Progenitor cell of endocrine pancreas (in vitro differentiated cells): ENCODE measurements at places on chromosomes 5 and 9. TPM values are rescaled to one million over a fixed set of nuclear protein-coding genes. Genes with fewer than 3 reads are reported as not detected.

Gene B4GALT1
- 49.9 and 53.1 TPM in 2 replicates for total RNA-seq

Gene CCL21
- total RNA-seq: not detected in 2 replicates

Gene EQTN
- total RNA-seq: 1.1 and 1.4 TPM in 2 replicates

Gene CYLC2
- total RNA-seq: not detected in 2 replicates

Gene PCDHA1
- total RNA-seq: not detected in 2 replicates

Gene ARID3C
- 8.5 and 12.0 TPM in 2 replicates for total RNA-seq

Gene PKD2L2
- total RNA-seq: not detected in 2 replicates

Gene SPINK4
- 0.91 TPM in 1 of 2 replicates, not detected in the other for total RNA-seq

Gene WDR31
- 5.1 and 5.7 TPM in 2 replicates for total RNA-seq

- H3K36me3 ChIP-seq: no peaks in the 10 kb centered on the region
- no peak overlapping the region for H3K27ac ChIP-seq
- no peaks in the 10 kb centered on the region for H3K27me3 ChIP-seq
- no peak overlapping the region for H3K4me3 ChIP-seq
- DNase-seq: no peak
Observed at GRCh38 chr5:171131497-171131896, 177.6 kb upstream of the TLX3 start.

DNA sequence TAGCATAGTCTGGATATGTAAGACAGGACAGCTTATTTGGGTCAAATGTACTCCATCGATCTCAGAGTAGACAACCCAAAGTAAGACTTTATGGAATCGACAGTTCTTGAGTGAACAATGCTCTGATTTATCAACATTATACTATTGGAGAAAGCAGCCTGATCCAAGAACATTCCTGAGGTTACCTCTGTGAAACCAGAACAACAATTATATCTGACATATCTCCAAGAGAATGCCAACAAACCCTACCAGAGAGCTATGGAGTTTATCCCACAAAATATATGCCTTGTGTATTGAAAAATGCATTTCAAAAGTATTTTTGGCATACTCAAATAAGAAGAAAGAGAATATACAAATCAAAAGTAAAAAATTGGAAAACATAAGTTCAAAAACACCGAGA, 1985.9 kb downstream of the EFNA5 start:
- peaks cover 1% of the 10 kb centered on the region for H3K4me1 ChIP-seq
- H3K27me3 ChIP-seq: no peaks in the 10 kb centered on the region
- H3K27ac ChIP-seq: no peak overlapping the region
- H3K36me3 ChIP-seq: no peaks in the 10 kb centered on the region

DNA sequence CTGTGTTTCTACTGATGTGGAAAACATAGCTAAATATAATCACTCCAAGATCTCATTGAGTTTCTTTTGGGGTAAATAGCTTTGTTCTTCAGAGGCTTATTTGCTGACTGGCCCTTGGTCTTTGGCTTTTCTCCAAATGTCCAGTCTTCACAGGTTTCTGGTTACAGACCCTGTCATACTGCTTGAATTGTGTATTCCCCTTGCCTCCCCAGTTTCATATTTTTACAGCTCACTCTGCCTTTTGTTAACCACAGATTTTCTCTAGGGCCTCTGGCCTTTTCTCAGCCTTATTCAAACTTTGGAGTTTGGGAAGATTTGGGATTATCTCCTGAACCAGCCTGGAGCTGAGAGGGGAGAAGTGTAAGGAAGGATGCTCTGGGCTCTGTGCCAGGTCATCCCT, 23.9 kb downstream of the ISOC1 start:
- H3K36me3 ChIP-seq: peaks cover under 1% of the 10 kb centered on the region
- no peaks in the 10 kb centered on the region for H3K27me3 ChIP-seq
- H3K4me1 ChIP-seq: peaks cover 13% of the 10 kb centered on the region
- H3K27ac ChIP-seq: no peak overlapping the region

GRCh38 chr5:171311322-171312077, 2.5 kb downstream of the TLX3 start:
- H3K27me3 ChIP-seq: peaks cover 78% of the 10 kb centered on the region
- no peak for DNase-seq
- H3K36me3 ChIP-seq: no peaks in the 10 kb centered on the region
- H3K4me3 ChIP-seq: no peak overlapping the region
- H3K4me1 ChIP-seq: peaks cover 4% of the 10 kb centered on the region
- H3K27ac ChIP-seq: no peak overlapping the region

DNA sequence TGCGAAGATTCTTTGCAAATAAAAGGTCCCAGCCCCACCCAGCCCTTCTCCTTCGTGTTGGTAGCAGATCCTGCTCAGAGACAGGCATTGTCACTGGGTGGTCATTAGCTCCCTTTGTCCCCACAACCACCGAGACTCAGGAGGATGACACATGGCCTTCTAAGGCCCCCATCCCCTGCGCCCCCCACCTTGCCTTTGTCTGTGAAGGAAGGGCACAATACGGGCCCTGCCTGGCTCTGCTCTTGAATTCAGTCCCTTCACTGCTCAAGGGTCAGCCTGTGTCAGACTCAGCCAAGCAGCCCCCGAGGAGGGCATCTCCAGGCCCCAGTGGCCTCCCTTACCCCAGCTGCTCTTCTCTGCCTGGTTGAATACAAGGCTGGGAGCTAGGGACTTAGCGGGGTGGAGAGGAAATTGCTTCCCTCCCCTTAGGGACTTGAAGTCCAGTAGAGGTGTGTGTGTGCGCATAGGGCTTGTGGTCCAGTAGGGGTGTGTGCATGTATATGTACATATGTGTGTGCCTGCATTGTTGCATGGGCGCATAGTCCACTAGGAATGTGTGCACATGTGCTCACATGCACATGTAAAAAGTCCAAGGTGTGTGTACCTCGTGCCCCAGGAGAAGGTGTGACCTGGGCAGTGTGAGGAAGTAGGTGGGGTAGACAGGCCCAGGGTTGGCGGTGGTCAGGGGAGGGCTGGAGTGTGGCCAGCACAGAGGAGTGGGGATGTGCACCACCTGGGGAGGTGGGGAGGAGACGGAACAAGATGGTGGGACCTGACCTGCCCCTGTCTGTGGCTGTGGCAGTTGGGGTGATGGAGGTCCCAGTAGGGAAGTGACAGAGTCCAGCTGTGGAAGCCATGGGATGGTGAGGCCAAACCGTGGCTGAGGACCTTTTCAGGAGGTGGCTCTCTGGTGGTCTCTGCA, 59.1 kb downstream of the PHF2 start:
- H3K27ac ChIP-seq: no peak overlapping the region
- no peak overlapping the region for H3K4me3 ChIP-seq
- no peaks in the 10 kb centered on the region for H3K4me1 ChIP-seq
- DNase-seq: no peak

DNA sequence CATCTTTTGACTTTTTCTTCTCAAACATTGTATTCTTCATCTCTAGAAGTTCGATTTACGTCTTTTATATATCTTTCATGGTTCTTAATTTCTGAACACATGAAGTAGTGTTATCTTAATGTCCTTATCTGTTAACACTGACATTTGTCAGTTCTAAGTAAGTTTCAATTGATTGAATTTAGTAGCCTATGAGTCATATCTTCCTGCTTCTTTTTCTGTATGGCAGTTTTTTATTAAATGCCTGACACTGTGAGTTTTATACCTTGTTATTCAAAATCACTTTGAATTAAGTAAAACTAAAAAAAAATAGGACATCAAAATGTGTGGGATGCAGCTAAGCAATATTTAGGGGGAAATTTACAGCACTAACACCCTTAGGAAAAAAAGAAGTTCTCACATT, 707.0 kb upstream of the ACO1 start:
- H3K36me3 ChIP-seq: no peaks in the 10 kb centered on the region
- no peak overlapping the region for H3K27ac ChIP-seq
- H3K4me1 ChIP-seq: peaks cover 18% of the 10 kb centered on the region
- no peak overlapping the region for H3K4me3 ChIP-seq
- no peak for DNase-seq

- H3K36me3 ChIP-seq: peaks cover 4% of the 10 kb centered on the region
- no peak overlapping the region for H3K27ac ChIP-seq
- no peaks in the 10 kb centered on the region for H3K4me1 ChIP-seq
- DNase-seq: no peak
- no peak overlapping the region for H3K4me3 ChIP-seq
Observed at GRCh38 chr5:159301466-159301865, 28.8 kb downstream of the IL12B start.

DNA sequence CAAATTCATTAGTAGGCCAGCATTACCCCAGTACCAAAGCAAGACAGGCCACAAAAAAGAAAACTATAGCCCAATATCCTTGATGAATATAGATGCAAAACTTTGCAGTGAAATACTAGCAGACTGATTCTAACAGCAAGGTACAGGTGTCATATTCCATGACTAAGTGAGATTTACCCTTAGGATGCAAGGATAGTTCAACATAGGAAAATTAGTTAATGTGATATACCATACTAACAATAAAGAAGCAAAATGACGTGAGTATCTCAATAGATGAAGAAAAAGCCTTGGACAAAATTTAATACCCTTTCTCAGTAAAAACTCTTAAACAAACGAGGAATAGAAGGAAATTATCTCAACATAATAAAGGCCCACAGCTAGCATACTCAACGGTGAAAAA, 13.3 kb downstream of the ZNF131 start:
- no peak overlapping the region for H3K27ac ChIP-seq
- H3K36me3 ChIP-seq: peaks cover 37% of the 10 kb centered on the region
- H3K4me3 ChIP-seq: no peak overlapping the region
- DNase-seq: no peak

DNA sequence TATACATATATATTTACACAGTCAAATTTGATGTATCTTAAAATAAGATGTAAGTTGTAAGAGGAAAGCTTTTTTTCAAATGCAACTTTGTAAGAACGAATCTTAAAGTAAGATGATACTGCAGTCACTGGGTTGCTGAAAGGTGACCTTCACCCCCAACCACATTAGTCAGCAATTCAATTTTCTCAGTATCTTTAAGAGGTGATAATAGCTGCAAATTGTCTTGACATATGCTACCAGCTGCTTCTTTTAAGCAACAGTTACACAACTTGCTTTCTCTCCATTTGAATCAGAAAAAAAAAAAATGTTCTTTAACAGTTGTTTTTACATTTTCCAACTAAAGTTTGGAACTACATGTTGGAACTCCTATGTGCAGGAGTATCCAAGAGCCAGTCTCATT, 246.6 kb upstream of the CCNG1 start:
- DNase-seq: no peak
- H3K36me3 ChIP-seq: no peaks in the 10 kb centered on the region
- H3K27me3 ChIP-seq: no peaks in the 10 kb centered on the region
- H3K4me3 ChIP-seq: no peak overlapping the region

DNA sequence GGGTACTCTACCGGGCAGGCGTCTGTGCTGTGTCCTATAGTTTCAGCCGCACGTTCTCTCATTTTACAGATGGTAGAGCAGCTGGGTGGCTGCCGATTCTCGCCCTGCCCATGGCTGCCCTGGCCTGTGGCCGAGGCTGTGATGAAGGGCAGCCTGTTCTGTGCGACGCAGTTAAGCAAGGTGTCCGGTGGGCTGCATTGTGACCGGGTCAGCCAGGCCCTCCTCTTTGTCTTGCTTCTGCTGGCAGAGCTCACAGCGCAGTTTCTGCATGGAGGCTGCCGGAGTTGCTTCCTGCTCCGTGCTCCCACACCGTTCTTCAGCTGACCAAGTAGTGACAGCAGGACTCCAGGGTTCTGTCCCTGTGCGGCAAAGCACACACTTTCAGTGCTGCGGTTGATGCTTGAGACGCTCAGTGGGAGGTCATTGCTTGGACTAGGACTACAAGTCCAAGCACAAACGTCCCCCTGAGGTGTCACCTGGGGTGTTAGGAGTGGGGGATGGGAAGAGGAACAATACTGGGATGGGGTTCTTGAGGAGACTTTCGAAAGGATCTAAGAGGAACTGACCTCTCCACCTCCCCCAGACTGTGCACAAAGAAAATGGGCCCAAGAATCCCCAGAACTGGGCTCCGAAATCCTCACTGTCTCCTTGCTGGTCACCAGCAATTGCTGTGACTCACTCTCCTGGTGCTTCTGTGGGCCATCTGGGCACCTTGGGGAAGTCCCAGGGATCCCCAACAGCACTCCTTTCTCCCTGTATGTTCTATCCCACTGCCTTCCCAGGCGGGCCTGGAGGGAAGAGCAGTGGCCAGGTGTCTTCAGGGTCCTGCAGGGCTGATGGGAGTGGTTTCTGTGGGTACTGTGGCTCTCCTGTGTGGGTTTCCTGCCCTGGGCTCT, 58.2 kb downstream of the GADD45G start:
- H3K4me1 ChIP-seq: peaks cover 29% of the 10 kb centered on the region
- peak overlapping the region; percentile 33 for H3K27ac ChIP-seq
- DNase-seq: no peak
- no peak overlapping the region for H3K4me3 ChIP-seq
- H3K27me3 ChIP-seq: peaks cover 28% of the 10 kb centered on the region

GRCh38 chr5:67588389-67588788, 391.8 kb upstream of the CD180 start:
- no peak for DNase-seq
- H3K4me3 ChIP-seq: no peak overlapping the region
- no peaks in the 10 kb centered on the region for H3K27me3 ChIP-seq
- H3K4me1 ChIP-seq: no peaks in the 10 kb centered on the region
- no peaks in the 10 kb centered on the region for H3K36me3 ChIP-seq

- H3K27ac ChIP-seq: peak overlapping the region; percentile 67
- H3K36me3 ChIP-seq: no peaks in the 10 kb centered on the region
- H3K27me3 ChIP-seq: peaks cover 39% of the 10 kb centered on the region
- no peak for DNase-seq
Observed at GRCh38 chr5:178430186-178431062, 159.8 kb downstream of the COL23A1 start.

DNA sequence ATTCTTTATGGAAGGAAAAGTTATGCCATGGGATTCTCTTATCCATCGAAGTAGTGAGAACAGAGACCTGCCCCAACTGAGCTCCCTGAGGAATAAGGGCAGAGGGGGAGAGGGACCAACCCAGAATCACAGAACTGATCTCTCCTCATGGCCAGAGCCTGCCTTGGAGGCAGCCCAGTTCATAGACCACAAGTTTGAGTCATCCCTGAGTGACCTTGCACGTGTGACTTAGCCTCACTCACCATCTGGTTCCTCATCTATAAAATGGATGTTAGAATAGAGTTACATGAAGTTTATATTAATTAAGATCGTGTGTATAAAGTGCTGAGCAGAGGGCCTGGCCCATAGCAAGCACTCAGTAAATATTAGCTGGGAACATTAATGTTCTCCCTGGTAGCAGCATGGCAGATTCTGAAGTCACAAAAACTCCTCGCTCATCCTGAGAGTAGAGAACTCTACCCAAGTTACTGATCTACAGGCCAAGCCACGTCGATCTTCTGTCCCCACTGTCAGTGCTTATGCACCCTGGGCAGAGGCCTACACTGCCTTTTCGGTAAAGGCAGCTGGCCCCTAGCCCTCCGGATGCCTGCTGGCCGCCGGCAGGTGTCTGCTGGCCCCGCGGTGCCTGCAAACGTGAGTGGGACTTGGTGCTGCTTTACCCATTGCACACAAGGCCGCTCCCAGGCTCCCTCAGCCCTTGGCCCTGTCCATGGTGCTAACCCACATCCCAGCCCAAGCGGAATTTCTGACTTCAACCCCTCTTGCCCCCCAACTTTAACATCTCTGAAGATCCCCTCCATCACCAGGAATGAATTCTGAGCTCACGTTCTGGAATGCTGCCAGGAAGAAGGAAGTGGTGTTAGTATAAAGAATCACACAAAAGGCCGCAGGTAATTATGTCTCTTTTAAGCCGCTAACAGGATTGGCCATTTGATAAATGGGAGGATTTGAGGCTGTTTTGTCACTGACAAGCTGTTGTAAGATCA, 61.1 kb upstream of the ARAP3 start:
- no peaks in the 10 kb centered on the region for H3K36me3 ChIP-seq
- H3K27me3 ChIP-seq: peaks cover 25% of the 10 kb centered on the region
- H3K4me1 ChIP-seq: peaks cover 2% of the 10 kb centered on the region
- H3K4me3 ChIP-seq: no peak overlapping the region
- no peak overlapping the region for H3K27ac ChIP-seq
- peak; percentile 64 for DNase-seq

- H3K36me3 ChIP-seq: no peaks in the 10 kb centered on the region
- DNase-seq: no peak
- H3K4me1 ChIP-seq: peaks cover 3% of the 10 kb centered on the region
- no peak overlapping the region for H3K4me3 ChIP-seq
- no peaks in the 10 kb centered on the region for H3K27me3 ChIP-seq
Observed at GRCh38 chr5:107268241-107268640, 402.5 kb downstream of the EFNA5 start.
